Stimulated activated CD8-positive, alpha-beta memory T cell treated with anti-CD3 and anti-CD28 coated beads, Interleukin-2, amount 100 ng/mL, for 48 hours (primary cell): ENCODE measurements at places on chromosomes 6 and 20.

DNA sequence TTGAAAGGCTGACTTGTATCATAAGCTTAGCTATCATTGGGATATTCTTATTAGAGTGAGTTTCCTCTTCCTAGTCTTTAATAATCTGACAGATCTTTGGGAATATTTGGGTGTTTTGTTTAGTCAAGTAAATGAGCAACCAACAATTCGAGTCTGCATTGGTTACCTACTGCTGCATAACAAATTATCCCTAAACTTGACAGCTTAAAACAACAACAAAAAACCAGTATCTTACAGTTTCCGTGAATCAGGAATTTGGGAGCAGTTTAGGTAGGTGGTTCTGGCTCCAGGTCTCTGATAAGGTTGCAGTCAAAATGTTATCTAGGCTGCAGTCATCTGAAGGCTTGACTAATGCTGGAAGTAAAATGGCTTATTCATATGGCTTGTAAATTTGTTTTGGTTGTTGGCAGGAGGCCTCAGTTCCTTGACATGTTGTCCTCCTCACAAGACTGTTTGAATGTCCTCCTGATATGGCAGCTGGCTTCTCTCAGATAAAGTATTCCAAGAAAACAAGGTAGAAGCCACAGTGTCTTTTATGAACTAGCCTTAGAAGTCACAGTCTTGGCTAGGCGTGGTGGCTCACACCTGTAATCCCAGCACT is 7.2 kb downstream of the GTF3C6 start:
- no peak for DNase-seq

GRCh38 chr6:149271348-149272340 is 45.9 kb upstream of the TAB2 start:
- peak; percentile 64 for DNase-seq

- no peak for DNase-seq
These were observed 8.8 kb upstream of the RSPH3 start for GRCh38 chr6:159008656-159009288.

- DNase-seq = no peak
These were observed 19.8 kb upstream of the MYL9 start for GRCh38 chr20:36521526-36521925.

DNA sequence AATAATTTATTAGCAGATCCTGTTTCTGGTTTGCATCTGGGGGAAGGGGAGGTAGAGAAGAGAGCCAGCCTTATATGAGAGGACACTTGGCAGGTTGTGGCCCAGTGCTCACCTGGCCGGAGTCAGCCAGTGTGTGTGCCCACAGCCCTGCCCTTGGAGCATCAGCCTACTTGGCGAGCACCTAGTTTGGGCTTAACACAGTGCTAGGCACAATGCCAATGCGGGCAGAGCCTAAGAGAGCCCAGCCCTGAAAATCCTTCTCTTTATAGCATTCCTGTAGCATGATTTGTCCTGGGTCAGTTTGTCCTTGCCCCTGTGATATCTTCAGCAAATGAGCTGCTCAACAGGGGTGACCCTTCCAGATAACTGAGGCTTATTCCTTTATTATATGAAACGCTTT is 73.0 kb downstream of the SLX4IP start:
- no peak for DNase-seq

DNA sequence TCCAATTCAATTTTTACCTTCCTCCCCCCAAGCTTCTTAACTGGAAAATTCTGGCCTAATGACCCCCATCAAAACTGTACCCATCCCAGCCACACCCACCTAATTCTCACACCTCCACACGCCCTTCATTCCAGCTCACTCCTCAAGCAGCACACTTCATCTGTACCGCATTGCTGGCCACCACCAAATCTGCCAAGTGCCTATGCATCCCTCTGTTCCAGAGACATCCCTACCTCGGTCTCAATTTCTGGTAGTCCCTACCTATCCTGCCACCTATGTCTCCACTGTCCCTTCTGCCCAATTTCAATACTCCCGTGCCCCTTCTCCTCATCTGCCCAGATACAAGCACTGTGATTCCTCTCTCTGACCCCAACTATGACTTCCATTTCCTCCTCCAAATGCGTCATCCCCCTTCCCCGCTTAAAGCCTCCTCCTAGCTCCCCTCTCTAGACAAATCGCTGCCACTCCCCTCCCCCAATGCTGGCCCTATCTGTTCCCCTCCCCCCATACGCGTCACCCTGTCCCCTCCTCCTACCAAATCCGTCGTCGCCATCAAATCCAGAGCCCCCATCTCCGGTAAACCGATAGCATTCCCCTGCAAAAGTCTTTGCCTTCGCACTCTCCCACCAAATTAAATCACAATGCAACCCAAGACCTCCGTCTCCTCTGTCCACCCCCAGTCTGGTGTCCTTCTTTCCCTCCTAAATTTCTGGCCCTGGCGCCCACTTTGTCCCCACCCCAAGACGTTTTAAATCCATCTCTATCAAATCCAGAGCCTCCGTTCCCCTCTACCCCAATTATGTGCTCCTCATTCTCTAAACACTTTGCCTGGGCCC is 1.2 kb downstream of the MTCH1 start:
- peak; percentile 35 for DNase-seq

DNA sequence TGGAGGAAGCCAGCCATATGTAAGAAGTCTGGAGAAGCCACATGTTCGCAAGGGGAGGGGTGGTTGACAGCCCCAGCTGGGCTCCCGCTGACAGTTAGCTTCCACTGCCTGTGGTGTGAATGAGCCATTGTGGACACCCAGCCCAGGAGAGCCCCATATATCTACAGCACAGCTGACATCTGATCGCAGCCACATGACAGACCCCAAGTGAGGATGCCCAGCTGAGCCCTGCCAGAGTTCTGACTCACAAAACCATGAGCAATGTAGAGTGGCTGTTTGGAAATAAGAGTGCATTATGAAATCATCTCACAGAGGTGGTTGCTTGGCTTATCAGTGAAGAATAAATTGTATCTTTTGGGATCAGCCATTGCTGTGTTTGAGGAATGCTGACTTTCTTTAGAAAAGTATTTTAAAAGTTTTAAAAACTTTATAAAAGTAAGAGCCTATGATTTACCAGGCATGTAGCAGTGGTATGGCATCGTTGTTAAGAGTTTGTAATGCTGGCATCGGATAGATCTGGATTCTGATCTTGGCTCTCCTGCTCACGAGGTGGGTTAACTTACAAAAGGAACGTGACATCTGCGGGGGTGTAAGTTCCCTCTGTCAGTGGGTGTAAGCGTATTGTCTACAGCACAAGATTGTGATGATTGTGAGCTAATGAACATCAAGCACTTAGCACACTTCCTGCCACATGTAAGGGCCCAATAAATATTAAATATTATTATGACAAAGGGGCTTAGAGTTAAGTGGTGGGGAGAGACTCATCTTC is 24.1 kb downstream of the CFAP61 start:
- no peak for DNase-seq

DNA sequence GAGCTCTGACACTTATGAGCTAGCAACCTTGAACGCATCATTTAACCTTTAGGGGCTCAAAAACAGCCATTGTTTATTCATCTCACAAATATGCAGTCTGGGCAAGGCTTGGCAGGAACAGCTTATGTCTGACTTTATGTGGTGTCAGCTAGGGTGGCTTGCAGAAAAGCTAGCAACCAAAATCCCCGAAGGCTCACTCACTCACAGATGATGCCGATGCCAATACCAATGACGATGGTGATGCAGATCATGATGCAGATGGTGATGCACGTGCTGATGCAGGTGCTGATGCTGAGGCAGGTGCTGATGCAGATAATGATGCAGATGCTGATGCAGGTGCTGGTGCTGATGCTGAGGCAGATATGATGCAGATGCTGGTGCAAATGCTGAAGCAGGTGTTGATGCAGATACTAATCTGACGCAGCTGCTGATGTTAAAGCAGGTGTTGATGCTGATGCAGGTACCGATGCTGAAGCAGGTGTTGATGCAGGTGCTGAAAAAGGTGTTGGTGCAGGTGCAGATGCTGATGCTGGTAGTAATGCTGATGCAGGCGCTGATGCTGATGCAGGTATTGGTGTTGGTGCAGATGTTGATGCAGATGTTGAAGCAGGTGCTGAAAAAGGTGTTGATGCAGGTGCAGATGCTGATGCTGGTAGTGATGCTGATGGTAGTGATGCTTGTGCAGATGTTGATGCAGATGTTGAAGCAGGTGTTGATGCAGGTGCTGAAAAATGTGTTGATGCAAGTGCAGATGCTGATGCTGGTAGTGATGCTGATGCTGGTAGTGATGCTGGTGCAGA is 195.6 kb downstream of the NFATC2 start:
- DNase-seq = no peak

- no peak for DNase-seq
These were observed 68.0 kb upstream of the MBOAT1 start for GRCh38 chr6:20280288-20280621.

DNA sequence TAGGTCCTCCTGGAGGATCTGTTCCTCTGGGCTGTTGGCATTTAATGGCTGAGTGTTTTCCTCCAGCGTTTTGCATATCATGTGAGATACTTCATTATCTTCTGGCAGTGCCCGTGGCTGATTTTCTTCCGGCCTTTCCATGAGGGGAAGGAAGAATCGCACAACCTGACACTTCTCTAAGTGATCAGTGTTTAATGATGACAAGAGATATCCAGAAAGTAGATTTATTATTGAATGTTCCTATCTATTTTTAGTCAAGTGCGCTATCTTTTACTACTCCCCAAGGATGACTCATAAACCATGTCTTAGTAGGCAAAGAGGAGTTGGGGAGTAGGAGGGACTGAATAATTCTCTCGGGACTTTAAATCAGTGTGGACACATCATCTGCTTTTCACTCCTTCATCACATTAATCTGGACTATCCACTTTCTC is 149.7 kb downstream of the PLCB4 start:
- DNase-seq = no peak

DNA sequence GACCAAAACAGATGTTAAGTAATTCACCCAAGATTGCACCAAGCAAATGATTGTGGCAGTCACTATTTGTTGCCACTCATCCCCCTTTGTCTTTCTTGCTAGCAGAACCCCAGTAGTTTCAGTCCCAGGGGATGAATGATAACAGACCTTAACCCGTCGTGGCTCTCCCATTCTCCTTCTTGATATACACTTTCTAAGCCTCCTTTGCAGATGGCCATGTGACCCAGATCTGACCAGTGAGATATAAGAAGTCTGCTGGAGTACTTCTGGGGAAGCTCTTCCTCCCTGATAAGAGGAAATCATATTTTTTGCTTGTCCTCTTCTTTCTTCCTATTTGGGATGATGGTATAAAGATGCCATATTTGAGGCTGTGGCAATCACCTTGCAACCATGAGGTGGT is 9.6 kb upstream of the SH3BGRL2 start:
- no peak for DNase-seq

DNA sequence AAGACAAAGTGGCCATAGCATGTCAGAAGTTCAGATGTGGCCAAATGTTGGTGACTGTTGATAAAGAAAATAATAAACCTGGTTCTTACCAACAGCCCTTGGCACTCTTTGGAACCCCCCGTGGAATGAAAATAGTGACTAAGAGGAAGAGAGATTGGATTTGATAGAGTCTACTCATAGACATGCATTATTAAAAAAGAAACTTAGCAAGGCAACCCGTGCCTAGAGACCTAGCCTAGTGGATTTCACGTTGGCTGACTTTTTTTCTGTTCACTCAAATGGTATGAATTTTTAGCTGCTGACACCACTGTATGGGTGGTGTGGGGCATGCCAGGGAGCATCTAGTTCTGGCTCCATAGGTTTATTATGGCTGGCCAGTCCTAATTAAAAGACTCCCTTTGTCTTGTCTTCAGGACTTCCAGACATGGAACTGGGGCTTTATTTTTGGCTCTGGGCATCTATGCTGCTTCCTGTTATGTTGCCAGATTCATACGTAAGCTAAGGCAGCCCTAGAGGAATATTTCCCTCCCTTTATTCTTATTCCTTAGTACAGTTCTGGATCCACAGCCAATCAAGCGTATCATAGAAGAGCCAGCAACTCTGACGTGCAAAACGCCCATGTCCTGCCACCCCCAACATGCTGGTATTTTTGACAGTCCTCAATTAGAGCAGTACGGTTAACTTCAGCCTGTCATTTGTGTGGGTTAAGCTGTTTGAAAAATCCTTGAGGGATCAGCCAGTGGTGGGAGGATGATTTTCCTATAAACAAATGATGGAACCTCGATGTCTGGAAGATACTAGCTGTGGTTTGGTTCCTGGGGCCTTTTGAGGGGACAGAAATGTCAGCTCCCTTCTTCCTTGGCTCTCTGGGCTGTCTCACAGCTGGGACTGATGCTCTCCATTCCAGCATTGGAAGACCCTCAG is 127.5 kb downstream of the ISM1 start:
- no peak for DNase-seq

GRCh38 chr6:101614774-101615173 is 221.3 kb downstream of the GRIK2 start:
- no peak for DNase-seq

- no peak for DNase-seq
These were observed 112.4 kb upstream of the ZNF217 start for GRCh38 chr20:53706008-53706465.

GRCh38 chr6:138339024-138339423 is 38.7 kb upstream of the SMIM28 start:
- DNase-seq = no peak

- DNase-seq = no peak
These were observed 44.1 kb downstream of the VEGFA start for GRCh38 chr6:43814111-43814510.

GRCh38 chr20:51087266-51087665 is 64.4 kb upstream of the KCNG1 start:
- DNase-seq = no peak

GRCh38 chr20:63554361-63555278 is 661 bp downstream of the FNDC11 start:
- no peak for DNase-seq

- DNase-seq = no peak
These were observed 41.3 kb downstream of the SESN1 start for GRCh38 chr6:109053336-109053735.

GRCh38 chr6:52518279-52518945 is 58.4 kb downstream of the TRAM2 start:
- no peak for DNase-seq

DNA sequence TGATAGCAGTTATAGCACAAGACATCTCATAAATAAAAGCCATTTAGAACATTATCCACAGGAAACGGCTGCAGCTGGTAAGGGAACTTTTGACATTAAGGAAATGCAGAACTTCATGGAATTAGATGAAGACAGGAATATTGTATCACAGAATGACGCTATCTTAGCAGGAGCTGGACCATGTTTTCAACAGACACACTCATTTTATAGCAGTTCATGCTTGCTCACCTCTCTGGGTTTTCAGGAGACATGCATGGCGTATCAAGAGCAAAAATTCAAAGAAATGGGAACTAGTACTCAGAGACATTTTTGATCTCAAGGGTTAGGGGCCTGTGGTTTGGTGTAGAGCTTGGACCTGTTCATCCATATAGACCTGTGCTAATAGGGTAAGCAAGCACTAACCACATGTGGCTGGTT is 125.0 kb downstream of the FYN start:
- DNase-seq = no peak

GRCh38 chr6:14664621-14665315 is 547.2 kb downstream of the CD83 start:
- no peak for DNase-seq

DNA sequence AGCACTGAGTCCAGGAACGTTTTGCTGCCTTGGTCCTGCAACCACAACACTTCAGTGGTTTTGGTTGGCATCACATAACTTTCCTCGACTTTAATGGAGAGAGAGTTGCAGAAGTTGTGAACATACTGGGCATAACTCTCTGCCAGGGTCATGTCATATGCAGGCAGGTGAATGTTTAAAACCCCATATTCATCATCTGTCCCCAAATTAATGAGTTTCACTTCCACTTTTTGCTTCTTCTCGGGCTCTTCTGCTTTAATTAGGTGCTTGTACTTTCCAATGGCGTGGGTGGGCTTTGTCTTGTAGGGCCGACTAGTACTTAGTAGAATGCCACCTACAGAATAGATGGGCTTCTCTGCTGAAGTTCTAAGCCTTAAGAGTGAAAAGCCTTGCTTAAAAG is 45.2 kb upstream of the TFAP2A start:
- no peak for DNase-seq

- DNase-seq = no peak
These were observed 34.1 kb downstream of the MEI4 start for GRCh38 chr6:77686931-77687330.
